ENCODE measurements at places on chromosomes 11 and 22. TPM values are rescaled to one million over a fixed set of nuclear protein-coding genes. Genes with fewer than 3 reads are reported as not detected.

DNA sequence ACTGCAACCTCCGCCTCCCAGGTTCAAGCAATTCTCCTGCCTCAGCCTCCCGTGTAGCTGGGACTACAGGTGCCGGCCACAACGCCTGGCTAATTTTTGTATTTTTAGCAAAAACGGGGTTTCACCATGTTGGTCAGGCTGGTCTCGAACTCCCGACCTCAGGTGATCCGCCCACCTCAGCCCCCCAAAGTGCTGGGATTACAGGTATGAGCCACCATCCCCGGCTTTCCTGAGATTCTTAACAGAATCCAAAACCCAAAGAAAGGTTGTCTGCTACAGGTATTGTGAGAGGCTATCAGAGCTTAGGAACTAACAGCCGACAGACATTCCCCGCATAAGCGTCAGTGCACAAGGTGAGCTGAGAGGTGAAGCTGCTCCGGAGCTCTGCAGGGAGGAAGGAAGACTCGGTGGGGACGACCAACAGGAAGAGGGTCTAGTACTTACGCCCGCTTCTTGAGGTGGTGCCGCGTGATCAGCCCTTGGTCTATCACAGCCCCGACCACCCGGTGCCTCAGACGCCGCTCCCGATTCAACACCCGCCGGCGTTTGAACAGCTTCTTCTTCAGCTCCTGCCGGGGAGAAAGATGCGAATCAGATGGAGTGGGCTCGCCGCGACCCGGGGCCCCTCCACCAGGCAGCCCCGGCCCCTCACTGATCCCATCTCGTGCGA lies 470 bp downstream of the C11orf98 start:
- peak; percentile 57 for DNase-seq

DNA sequence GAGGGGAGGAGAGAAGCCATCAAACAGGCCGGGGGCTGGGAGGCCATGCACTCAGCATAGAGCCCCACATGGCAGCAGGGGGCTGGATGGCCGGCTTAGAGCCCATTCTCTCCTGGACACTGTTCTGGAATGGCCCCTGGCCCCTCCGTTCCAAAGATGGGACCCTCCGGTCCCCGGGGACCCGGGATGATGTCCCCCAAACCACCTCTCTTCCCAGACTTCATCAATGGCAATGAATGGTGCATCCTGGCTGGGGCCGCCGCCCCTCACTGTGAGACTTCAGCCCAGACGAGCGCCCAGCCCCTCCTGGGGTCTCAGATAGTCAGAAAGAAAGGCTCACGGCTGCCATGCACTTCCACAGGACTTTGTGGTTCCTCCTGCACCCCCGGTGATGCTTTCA lies 13.8 kb upstream of the RTN4R start:
- DNase-seq, result no peak

DNA sequence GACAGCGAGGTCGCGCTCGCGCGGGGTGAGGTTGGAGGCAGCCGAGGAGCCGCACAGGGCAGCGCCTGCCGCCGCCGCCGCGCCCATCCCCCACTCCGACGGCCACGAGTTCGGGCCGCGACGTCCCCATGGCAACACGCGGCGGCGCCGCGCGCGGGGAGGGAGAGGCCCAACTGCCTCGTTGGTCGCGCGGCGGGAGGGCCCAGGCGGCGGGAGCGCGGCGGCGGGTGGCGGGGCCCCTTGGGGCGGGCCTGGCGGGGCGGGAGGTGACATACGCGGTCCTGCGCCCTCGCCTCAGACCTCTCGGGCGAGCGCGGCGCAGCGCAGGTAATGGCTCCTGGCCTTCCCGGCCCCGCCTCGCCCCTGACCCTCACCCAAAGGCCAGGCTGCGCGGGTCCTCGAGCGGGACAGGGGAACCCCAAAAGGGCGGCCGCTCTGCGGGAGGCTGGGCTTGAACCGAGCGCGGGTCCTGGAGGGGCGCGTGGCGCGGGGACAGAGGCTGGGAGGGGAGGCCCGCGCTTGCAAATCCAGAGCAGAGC lies at the start of gene DEUP1:
Gene DEUP1 (plus strand): TSS at position 297 of the 539 bp plus-strand sequence. CDS start 1,518 bp downstream, outside the sequence.
- peak; percentile 68 for DNase-seq

- no peak for DNase-seq
Observed at GRCh38 chr11:117099696-117100095, 1.5 kb upstream of the SIK3 start.

GRCh38 chr11:2202071-2202899 lies 30.7 kb upstream of the TH start:
- peak; percentile 85 for DNase-seq

- DNase-seq, result peak; percentile 90
Observed at GRCh38 chr11:65492637-65493366, 6.0 kb upstream of the MALAT1 start.

DNA sequence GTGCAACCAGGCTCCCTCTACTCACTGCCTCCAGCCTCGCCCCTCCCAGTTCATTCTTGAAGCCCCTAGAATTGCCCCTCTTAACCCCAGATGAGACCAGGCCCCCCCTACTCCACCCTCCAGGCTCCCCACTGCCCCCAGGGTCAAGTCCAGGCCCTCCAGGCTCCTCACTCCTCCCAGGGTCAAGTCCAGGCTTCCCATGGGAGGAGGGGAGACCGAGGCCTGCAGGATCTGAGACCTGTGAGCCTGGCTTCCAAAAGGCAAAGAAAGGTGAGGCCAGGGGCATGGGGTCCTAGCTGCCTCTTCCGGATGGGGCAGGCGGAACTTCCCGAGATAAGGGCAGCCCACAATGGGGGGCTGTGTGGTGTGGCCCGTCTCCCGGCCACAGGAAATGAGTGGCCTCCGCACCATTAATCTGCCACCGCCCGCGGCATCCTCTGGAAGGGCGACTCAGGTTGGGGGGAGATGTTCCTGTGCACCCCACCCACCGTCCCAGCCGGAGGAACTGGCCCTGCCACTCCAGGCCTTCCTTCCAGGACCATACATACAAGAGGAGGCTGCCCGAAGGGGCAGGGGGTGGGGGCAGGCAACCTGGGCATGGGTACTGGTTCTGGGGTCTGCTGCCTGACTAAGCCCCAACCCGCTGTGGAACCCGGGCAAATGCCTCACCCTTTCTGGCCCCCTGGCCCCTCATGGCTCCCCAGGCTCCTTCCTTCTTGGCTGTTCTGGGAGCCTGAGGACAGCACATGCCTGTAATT lies 35.1 kb upstream of the WNT11 start:
- DNase-seq, result no peak

DNA sequence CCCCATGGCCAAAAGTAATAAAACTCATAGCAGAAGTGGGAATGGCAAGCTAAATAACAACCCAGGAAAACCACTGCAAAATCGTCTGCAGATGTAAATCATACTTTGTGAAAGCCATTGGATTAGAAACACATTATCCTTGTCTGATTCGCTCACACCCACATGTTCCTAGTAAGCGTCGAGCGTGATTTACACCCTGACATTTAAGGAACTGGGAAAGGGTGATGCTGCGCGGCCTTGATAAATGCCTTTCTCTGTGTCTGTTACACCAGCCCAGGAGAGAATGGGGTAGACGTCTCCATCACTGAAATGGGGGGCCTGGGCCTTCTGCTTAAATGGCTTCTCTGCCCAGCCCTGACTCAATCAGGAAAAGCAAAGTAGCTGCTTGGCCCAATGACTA lies 162.7 kb downstream of the NTM start:
- no peak for DNase-seq

GRCh38 chr11:123221096-123221561 lies 26.1 kb upstream of the CLMP start:
- DNase-seq, result no peak

DNA sequence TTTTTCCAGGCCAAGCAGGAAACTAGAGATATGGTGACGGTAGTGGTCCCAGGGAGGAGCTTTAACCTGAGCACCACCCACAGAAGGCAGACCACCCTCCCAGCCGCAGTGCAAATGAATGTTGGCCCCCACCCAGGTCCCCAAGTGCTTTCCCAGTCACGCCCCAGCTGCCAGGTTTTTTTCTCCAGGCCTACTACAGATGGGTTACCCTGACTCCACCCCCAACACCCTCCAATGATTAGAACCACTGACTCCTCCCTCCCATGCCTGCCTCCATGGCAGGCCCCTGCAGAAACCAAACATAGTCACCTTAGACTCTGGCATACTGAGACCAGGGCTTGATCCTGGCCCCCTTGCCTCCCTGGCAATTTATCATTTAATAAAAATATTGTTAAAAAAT lies 58.7 kb upstream of the CHST1 start:
- no peak for DNase-seq

- DNase-seq, result no peak
Observed at GRCh38 chr11:11043721-11044120, 185.9 kb upstream of the ZBED5 start.

The WBP2NL gene
- total RNA-seq, result 1.8 TPM

- DNase-seq, result no peak
Observed at GRCh38 chr11:112931703-112932102, 29.5 kb upstream of the NCAM1 start.

DNA sequence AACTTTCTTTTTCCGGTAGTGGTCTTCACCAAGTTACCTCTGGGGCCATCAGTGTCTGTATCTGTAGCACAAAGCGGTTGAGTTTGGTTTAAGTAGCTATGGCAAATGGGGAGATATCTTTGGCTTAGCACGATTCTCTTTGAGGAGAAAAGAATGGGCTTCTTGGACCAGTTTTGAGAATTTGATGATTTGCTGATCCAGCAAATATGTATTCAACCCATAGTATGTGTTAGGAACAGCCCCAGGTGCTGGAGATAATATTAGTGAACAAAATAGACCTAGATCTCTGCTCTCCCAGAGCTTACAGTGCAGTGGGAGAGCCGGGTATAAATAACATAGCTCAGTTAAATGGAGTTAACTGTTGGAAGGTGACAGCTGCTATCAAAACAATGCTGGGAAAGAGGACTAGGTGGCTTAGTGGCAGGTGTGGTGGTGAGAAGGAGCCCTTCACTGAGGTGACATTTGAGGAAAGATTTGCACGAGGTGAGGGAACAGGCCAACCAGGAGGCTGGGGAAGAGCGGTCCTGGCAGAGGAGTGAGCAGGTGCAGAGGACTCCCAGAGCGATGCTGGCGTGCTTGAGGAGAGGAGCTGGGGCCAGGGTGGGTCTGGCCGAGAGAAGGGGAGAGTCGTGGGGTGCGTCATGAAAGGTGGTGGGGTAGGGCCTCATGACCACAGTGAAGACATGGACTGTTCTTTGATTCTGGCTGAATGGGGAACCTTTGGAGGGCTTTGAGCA lies 5.0 kb downstream of the TBC1D22A start:
- peak; percentile 24 for DNase-seq

DNA sequence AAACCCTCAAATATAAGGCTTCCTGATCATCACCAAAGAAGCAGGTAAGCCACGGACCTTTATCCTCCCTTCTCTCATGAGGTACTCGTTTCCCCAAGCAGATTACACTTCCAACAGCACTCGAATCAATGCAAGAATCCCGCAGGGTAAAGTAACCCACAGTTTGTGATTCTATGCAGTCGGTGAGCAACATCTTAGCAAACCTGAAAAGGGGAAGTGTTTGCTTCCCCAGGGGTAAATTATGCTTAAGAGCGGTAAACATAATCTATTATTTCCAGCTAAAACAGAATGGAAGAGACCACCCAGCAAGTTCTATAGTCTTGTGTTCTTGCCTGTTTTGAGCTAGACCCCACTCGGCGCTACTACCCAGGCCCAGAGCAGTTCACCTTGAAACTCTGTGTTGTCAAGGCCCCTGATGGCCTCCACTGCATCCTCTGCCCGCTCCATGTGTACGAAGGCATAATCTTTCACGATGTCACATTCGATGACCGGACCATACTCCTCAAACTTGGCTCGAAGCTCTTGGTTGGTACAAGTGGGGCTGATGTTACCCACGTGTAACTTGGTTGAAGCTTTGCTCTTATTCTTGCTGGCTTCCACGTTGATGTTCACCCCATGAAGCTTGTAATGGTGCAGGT lies 1.3 kb downstream of the RBM4B start:
- no peak for DNase-seq

The PKDREJ gene
- total RNA-seq, result 0.36 TPM

- DNase-seq, result no peak
Observed at GRCh38 chr11:129427816-129428406, 52.3 kb downstream of the BARX2 start.

DNA sequence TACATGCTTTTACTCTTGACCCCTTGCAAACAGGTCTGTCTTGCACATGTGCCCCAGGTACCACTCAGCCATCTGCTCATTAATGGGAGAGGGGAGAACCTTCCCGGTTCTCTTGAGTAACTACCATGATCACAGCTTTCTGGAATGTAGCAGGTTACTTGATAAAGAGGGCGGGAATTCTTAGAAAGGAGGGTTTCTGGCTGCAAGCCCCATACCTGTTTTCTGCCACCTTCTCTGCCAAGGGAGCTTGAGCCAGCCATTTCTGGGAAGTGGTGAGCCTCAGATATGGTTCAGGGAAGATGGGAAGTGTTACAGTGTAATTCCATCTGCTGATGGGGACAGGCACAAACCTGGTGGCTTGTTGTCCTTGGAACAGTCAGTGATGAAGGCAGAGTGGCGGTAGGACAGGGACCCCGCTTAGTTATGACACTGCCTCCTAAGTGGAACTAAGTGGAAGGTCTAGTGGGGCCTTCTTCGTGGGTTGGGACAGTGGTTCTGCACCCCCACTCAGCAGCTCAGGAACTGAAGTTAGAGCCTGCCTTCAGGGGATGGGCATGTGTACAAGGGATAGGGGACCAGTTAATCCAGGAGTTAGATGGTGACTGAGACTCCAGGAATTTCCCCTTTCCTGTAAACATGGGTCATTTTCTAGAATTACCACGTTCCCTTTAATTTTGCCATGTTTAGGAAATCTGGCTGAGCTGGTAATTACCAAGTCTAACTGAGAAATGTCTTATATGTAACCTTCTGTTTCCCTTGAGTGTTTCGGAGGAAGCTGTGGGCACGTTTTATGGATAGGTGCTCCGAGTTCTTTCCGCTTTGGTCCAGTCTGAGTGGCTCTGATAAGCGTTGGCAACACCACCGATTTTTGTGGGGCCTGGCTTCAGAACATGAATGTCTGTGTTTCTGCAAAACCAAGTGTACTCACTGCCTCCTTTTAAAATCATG lies 35.3 kb downstream of the BCR start:
- no peak for DNase-seq

DNA sequence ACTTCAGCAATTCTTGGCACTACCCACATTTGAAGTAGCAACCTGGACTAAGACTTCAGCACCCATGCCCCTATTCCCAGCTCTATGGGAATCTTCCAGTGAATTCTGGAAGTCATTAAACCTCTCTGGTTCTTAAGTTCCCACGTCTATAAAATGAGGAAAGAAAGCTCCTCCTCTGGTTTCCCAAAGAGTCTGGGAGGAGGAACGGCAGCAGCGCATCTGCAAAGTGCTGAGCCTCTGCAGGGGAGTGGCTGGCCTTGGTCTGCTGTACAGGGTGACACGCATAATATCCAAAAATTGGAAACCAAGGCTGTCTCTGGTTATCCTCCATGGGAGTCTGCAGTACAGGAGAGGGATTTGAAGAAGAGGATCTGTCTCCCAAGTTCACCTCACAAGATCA lies 73.6 kb upstream of the TP53I11 start:
- no peak for DNase-seq
